SK-N-MC (cell line): ENCODE measurements at places on chromosomes 2 and 18.

DNA sequence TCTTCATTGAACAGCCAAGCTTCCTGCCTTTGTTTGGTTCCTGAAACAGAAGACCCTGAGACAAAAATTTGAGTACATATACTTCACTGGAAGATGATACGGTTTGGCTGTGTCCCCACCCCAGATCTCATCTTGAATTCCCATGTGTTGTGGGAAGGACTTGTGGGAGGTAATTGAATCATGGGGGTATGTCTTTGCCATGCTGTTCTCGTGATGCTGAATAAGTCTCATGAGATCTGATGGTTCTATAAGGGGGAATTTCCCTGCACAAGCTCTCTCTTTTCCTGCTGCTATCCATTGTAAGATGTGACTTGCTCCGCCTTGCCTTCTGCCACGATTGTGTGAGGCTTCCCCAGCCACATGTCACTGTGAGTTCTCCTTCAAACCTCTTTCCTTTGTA, 76.5 kb downstream of the BABAM2 start:
- DNase-seq, result no peak

GRCh38 chr2:158407031-158407430, 49.5 kb downstream of the CCDC148 start:
- DNase-seq, result no peak

GRCh38 chr18:10128921-10129501, 215.2 kb downstream of the VAPA start:
- DNase-seq, result no peak

DNA sequence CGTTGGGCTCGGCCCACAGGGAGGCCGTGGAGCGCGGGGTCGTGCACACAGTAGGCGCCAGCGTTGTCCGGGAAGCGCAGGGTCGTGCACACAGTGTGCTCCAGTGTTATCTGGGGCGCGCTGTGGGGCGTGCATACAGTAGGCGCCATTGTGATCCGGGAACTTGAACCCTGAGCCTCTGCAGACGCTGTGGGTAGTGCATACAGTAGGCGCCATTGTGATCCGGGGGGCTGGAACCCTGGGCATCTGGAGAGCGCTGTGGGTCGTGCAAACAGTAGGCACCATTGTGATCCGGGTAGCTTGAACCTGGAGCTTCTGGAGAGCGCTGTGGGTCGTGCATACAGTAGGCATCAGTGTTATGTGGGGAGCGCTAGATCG, 793 bp downstream of the ZNF236 start:
- no peak for DNase-seq

DNA sequence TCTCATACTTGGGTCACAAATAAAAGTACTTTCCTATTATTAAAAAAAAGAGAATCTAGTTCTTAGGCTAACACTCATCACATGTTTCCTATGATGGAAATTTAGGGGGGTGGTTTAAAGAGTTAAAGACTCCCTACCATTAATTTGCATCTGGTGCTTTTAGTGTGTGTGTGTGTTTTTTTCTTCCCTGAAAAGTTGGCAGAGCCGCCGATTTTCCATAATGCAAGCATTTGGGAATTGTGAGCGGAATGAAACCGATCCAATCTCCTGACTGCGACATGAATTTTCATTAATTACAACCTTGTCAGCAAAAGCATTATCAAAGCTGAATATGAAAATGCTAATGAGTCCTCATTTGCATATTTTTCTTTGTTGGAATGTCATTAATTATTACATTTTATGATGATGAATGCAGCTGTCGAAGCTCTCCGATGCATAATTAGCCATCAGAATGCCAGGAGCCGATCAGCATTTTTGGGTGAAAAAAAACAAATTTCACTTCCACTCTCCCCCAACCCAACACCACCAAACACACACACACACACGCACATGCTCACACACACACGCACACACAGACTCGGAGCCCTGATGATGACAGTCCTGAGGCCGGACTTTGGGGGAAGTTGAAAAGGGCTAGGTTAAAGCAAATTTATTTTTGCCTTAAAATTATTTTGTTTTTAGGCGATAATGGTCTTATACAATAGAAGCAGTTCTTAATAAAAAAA, 165.4 kb downstream of the TCF4 start:
- DNase-seq, result no peak

- DNase-seq, result no peak
These were observed 15.6 kb downstream of the KLF11 start for GRCh38 chr2:10059016-10059351.

GRCh38 chr18:63534615-63535014, 7.6 kb upstream of the SERPINB12 start:
- no peak for DNase-seq

- no peak for DNase-seq
These were observed 236.5 kb downstream of the BCL2 start for GRCh38 chr18:63083020-63083531.

DNA sequence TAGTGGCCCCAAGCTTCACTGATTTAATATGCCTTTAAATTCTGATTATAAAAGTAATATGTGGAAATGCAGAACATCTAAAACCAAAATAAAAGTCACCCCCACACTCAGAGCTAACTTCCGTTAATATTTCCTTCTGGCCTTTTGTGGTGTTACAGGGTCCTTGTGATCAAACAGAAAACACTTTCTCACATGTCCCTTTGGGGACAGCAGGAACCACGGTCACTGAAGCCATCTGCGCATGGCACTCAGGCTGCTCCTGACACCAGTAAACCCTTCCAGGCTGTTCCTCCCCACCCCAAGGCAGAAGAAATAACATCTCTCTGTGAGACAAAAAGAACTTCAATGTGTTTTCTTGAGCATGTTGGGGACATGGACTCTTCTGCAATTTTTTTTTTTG, 25.1 kb upstream of the GPR17 start:
- DNase-seq, result no peak

DNA sequence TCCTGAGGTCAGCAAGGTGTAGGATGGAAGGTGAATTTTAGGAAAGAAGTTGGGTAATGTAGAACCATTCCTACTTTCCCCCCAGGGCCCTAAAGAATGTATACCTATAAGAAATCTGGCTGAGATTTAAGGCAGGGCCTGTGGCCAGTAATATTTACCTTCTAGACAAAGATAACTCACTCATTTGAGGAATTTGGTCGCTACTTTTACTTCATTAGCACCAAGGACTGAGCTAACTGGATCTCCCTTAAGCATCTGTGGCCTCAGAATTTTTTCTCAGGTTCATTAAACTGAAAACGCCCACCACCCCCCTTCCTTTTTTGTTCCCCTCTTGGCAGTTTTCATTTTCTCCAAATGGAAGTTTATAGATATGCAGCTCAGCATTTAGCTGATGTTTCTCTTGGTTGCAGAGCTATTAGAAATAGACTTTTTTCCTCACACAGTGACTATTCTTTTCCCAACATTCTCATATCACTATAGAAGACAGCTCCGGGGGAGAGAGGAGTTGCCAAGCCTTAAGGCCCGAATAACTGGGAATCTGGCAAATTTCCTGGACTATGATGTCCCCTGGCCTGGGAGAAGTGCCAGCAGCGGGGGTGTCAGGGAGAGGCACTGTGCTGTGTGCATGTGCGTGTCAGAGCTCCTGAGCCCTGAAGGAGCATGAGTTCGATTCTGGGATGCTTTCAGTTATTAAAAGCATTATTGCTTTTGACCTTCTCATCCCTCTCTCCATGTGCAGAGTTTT, 310.9 kb downstream of the PRKCE start:
- no peak for DNase-seq

DNA sequence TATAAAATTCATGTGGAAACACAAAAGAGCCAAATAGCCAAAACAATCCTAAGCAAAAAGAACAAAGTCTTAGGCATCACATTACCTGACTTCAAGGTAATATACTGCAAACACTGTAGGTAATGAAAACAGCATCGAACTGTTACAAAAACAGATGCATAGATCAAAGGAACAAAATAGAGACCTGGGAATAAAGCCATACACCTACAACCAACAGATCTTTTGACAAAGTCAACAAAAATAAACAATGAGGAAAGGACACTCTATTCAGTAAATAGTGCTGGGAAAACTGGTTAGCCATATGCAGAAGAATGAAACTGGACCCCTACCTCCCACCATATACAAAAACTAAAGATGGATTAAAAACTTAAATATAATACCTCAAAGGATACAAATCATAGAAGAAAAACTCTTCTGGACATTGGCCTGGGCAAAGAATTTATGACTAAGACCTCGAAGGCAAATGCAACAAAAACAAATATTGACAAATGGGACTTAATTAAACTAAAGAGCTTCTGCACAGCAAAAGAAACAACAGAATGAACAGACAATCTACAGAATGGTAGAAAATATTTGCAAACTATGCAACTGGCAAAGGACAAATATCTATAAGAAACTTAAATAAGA, 218.0 kb downstream of the PHLPP1 start:
- DNase-seq, result no peak

DNA sequence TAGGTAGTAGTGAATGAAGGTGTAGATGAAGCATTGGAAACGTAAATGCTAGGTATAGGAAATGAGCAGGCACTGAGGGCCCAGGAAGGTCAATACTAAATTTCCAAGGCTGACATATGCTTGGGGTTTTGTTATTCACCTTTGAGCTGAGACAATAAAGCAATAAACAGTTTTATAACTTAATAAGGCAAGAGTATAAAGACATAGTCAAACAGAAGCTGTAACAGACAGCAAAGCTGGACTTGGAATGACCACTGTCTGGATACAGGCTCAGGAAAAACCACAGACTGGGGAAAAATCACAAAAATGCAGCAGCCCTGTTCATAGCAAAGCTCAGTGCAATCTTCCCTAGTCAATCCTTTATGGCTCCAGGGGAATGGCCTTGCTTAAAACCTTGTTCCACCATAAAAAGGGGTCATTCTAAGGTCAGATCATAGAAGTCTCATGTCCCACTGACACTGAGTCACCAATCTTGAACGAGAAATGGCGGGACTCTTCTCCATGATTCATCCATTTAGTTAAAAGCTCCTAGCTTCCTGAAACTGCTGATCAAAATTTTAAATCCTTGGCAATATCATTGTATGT, 493.3 kb downstream of the CMPK2 start:
- DNase-seq, result no peak

DNA sequence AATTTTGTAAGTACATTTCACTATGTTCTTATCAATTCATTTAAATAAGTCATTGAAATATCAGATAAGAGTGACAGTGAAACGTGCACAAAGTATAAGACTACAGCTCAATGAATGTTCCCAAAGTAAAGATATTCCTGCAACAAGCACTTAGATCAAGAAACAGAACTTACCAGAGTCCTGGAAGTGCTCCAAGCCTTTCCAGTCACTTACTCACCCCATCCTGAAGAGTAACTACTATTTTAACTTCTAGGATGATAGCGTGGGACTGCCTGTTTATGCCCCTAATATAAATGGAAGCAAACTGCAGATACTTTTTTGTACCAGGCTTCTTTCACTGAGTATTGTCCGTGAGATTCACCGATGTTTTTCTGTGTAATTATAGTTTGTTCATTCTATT, 768.9 kb downstream of the SLC4A3 start:
- no peak for DNase-seq

DNA sequence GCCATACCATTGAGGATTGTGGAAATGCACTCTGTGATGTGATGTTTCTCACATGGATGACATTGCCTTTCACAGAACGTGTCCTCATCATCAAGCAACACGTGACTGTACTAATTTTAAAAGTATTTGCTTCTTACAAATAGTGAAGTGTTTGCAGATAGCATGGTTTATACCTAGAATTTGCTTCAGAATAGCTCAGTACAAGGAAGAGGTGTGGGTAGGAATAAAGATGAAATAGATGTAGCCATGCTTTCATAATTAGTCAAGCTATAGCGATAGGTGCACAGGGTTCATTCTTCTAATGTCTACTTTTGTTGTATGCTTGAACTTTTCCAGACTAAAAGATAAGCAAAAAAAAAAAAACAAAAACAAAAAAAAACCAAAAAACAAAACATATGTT, 27.5 kb downstream of the MAP4K4 start:
- no peak for DNase-seq

- DNase-seq, result no peak
These were observed 24.9 kb downstream of the CCBE1 start for GRCh38 chr18:59672235-59672711.

- DNase-seq, result no peak
These were observed 10.2 kb downstream of the TMEM17 start for GRCh38 chr2:62495761-62496160.

GRCh38 chr2:127498386-127498785, 27.9 kb downstream of the IWS1 start:
- peak; percentile 47 for DNase-seq

GRCh38 chr18:32478317-32478716, 7.6 kb upstream of the GAREM1 start:
- peak; percentile 62 for DNase-seq

- no peak for DNase-seq
These were observed 28.7 kb upstream of the MYCN start for GRCh38 chr2:15911686-15912085.
